ENCODE measurements at places on chromosomes 12 and 14.

DNA sequence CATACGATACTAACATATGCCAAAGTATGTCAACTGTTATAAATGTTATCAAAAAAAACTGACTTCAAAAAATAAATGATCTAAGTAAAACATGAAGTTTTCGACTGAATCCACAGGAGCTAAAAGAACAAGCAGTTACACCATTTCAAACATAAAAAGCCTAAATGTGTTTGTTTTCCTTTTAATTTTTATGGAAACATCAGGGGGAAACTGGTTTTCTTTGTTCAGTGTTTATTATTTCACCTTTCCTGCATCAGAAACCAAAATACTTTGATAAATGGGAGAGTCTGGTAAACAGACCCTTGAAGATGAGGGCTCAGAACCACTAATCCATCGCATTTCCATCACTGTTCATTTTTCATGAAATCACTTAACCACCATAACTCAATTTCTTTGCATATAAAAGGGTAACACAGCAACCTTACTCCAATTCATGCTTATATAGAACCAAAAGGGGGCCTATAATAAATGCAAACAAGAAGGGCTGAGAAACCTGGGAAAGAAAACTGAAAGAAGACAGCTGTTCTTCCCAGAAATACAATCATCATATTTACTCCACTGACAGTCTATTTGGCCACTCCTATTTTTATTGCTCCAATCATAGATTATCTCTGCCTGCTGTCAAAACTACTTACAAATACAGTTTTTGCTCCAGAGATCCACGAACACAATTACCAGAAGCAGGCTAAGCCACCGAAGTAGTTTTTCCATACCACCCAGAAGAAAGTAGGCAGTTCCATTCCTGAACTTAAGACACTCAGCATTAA lies 17.0 kb downstream of the FGD6 start:
- no peak for DNase-seq

GRCh38 chr14:36394593-36394992 lies 74.2 kb upstream of the MBIP start:
- no peak for DNase-seq

- DNase-seq = no peak
Measured at GRCh38 chr14:61280526-61281185, 482 bp downstream of the TMEM30B start.

DNA sequence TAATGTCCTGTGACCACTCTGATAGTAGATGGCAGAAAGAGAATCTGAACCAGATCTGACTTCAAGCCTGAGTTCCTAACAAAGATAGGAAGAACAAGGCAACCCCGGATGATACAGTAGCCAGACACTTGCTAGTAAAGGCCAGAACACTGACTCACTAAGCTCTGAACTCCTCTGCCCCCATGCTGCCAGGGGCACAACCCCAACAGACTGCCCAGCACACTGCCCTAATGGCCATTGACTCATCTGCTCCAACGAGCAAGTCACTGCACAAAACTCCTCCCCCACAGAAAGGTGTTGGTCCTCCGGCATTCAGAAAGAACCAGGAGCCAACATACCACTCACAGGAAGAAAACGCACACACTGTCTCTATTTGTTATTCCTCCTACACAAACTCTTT lies 179.6 kb upstream of the NUDT4 start:
- no peak for DNase-seq

DNA sequence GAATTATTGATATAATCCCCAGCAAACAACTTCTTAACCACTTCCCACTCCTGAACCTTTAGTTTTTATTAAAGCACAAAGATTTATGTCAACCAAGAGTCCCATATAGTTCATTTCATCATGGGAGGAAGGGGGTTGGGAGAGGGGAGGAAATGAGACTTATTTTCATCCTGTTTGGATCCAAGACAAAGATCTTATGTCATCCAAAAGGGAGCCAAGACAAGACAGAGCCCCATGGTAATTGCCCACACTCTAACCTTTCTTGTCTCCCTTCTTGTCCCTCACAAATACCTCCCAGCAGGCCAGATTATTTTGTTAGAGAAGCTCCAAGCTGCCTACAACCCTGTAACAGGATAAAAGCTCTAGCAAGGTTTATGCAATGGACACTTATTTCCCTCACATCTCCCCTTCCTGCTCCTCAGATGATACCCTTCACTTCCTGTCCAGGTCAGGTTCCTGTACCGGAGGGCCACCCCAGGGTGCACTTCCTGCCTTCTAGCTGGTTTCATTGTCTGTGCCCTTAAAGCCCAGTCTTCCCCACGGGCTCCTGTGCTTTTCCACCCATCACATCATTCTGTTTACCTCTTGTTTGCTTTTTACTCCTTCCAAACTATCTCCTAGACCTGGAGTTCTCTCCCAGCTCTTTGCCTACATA lies 123.7 kb upstream of the MDM1 start:
- DNase-seq = no peak

DNA sequence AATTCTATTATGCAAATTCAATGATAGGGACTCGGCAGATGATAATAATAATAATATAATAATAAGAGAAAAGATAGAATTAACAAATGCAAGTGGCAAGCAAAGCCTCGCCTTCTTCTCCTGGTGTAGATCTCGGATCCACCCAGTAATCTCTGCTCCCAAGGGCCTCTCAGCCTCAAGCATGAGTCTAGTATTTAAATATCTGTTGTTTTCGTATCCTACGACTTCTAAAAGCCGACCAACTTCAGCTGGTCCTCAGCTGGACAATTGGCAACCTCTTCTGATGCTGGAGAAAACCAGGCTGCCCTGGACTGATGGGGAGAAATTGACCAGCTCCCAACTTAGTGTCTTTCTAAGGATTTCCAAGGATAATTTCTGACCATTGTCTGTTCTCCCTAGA lies 14.0 kb upstream of the MAP1LC3B2 start:
- no peak for DNase-seq

DNA sequence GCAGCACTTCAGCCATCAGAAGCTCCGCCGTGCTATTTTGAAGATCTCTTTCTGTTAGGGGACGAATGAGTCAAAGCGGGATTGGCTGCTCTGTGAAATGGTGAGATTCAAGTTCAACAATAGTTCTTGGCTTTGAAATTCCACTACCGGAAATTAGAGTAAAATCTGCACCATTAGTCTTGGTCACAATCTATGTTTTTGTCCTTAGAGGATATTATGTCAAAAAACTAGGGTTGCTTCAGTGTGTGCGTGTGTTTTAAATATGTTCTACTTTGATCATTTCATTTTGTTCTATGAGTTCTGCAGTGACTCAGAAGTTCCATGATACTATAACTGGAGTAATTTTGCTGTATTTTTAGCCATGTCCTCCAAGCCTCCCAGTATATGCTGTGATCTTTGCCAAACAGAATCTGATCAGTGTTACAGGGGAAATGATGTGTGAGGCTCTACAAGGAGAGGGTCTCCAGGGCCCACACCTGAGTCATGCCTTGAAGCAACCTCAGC lies 22.6 kb downstream of the GPHB5 start:
- no peak for DNase-seq

GRCh38 chr14:66140213-66140918 lies 345.8 kb upstream of the CCDC196 start:
- no peak for DNase-seq

- no peak for DNase-seq
Measured at GRCh38 chr14:61516964-61517653, 178.2 kb upstream of the HIF1A start.

- DNase-seq = no peak
Measured at GRCh38 chr12:57891542-57892228, 45.2 kb upstream of the CTDSP2 start.

- DNase-seq = no peak
Measured at GRCh38 chr12:130074661-130075406, 87.4 kb upstream of the FZD10 start.

- DNase-seq = no peak
Measured at GRCh38 chr12:3098436-3098835, 21.3 kb downstream of the TSPAN9 start.

- DNase-seq = no peak
Measured at GRCh38 chr14:38243696-38244240, 12.1 kb downstream of the CLEC14A start.

GRCh38 chr12:62604373-62604772 lies 137.7 kb downstream of the MON2 start:
- DNase-seq = no peak

- DNase-seq = no peak
Measured at GRCh38 chr14:95477411-95478269, 38.8 kb downstream of the SYNE3 start.

DNA sequence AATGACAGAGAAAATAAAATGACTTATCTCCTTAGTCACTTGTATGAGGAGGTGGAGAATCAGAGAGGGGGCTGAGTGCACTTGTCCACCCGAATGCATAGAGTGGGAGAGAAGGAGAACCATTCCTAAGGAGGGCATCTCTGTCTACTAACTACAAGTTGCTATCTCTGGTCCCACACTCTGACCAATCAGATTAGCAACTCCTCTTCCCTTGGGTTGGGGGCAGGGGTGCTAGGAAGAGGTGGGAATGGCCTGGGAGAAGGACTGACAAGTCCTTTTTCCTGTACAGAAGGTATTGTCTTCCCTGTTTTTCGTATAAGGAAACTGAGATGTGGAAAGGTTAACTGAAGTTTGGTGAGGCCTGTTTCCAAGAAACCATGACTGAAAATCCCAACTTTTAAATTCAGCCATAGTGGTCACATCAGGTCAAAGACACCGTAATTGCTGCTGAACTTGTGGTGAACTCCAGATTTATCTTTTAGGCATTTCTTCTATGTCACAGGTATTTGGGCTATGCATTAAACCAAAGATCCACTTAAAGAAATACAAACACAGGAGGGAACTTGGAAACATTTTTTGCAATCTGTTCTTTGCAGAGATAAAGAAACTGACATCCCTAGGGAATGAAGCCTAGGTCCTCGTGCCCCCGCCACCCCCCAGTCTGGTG lies 207.8 kb downstream of the CRADD start:
- DNase-seq = peak; percentile 43

GRCh38 chr14:23302290-23303225 lies at the start of gene PPP1R3E:
Gene PPP1R3E (minus strand): TSS chr14:23302859. CDS start chr14:23302576, 283 bp downstream.
- DNase-seq = no peak

DNA sequence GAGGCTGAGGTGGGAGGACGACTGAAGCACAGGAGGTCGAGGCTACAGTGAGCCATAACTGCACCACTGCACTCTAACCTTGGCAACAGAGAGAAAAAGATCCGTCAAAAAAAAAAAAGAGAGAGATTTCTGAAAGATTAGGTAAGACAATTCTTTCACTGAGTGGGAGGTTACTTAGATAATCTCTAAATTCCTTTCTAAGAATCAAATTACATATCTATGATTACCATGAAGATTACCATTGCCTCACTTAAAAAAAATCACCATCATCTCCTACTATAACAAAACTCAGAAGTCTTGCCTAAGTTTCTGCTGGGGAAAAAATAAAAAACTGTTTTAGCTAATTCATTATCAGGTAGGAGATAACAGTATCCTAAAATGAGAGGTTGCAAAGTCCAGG lies 366.7 kb downstream of the DUSP6 start:
- DNase-seq = no peak

DNA sequence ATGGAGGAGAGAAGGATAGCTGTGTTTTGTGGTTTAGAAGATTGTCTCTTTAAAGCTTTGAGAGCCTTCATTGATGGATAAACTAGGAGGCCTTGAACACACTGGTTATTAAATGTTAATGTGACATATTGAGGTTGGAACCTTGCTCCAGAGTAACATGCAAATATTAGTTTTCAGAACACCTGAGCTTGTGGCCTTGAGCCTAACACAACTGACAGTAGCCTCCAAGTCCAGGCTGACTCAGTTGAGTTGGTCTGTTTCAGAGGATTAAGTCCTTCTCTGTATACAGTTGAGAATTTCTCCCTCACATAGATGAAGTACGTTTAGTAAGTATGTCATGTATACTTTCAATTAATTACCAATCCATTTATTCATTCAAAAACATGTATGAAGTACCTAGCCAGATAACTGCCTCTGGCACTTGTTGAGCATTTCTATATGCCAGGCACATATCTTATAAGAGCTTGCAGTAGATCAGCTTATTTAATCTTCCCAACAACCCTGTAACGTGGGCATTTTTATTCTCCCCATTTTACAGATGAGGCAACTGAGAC lies 63.5 kb downstream of the ELK3 start:
- no peak for DNase-seq

DNA sequence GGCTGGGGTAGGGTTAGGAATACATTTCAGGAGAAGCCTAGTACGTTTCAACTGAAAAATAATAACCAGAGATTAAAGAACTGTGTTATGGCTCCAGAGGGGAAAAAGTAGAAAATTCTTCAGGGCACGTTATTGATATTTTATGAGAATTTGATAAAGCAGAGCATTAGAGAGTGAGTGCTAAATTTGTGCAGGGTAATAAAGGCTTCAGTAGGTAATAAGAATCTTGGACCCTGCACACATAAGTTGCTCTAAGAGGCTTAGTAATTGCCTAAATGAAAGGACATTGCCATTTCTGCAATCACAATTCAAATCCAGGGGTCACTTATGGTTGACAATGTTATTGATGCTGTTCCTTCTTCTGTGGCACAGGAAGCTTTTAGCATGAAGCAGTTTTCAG lies 439.4 kb upstream of the DCN start:
- DNase-seq = no peak

DNA sequence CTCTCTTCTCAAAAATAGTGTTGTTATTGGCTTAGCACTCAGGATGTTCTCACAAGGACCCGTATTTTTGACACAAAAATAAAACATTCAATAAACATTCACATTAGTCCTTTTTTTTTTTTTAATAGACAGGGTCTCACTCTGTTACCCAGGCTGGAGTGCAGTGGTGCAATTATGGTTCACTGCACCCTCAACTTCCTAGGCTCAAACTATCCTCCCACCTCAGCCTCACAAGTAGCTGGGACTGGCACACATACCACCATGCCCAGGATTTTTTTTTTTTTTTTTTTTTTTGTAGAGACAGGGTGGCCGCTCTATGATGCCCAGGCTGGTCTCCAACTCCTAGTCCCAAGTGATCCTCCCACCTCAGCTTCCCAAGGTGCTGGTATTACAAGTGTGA lies 27.0 kb downstream of the PPP1R13B start:
- DNase-seq = no peak

GRCh38 chr12:90274407-90274806 lies 565.8 kb upstream of the ATP2B1 start:
- DNase-seq = no peak

DNA sequence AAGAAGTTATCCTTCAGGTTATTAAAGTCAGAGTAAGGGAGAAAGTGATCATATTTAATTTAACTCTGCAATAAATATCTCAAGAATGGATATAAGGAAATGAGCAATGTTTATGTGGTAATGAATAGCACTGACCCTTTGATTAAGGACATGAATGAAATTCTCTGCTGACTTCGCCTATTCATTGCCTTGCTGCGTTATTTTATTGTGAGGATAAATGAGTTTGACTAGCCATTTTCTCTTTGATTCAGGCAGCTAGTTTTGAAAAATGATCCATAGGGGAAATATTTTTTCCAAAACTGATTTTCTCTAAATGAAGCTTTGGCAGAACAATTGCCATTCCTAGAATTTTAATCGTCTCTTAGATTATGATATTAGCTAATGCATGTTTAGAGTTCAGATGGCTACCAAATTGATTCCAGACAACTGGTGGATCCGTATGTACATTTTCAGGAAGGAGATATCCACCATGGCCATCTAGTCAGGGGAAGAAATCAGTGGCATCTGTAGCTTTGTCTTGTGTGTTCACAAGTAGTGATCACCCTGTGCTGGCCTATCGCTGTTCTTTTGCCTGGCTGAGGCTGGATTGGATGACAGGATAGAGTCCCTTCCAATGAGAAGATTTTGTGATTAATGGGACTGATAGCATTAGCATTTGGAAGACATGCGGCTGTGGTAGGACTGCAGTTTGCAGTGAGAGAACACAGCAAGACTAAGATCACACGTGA lies 302.3 kb upstream of the RGS6 start:
- DNase-seq = no peak
